ENCODE measurements at places on chromosomes 2 and 18. TPM values are rescaled to one million over a fixed set of nuclear protein-coding genes. Genes with fewer than 3 reads are reported as not detected.
A peak's percentile ranks its signal among the peaks of the same experiment; 100 is the strongest.

LIMS2 gene
- 169 TPM for total RNA-seq

GRCh38 chr2:32990556-32990955, 43.8 kb downstream of the LTBP1 start:
- H3K4me3 ChIP-seq = no peak overlapping the region
- no peaks in the 10 kb centered on the region for H3K4me1 ChIP-seq
- H3K27ac ChIP-seq = no peak overlapping the region
- no peaks in the 10 kb centered on the region for H3K27me3 ChIP-seq

GRCh38 chr2:84041506-84041905, 417.6 kb downstream of the SUCLG1 start:
- H3K4me3 ChIP-seq = no peak overlapping the region
- no peak for DNase-seq
- H3K4me1 ChIP-seq = no peaks in the 10 kb centered on the region

GRCh38 chr2:118300832-118301231, 212.6 kb downstream of the INSIG2 start:
- no peaks in the 10 kb centered on the region for H3K27me3 ChIP-seq
- no peaks in the 10 kb centered on the region for H3K4me1 ChIP-seq
- no peak for DNase-seq
- no peak overlapping the region for H3K4me3 ChIP-seq
- no peak overlapping the region for H3K27ac ChIP-seq

BUB1 gene
- 2.5 TPM for total RNA-seq

DNA sequence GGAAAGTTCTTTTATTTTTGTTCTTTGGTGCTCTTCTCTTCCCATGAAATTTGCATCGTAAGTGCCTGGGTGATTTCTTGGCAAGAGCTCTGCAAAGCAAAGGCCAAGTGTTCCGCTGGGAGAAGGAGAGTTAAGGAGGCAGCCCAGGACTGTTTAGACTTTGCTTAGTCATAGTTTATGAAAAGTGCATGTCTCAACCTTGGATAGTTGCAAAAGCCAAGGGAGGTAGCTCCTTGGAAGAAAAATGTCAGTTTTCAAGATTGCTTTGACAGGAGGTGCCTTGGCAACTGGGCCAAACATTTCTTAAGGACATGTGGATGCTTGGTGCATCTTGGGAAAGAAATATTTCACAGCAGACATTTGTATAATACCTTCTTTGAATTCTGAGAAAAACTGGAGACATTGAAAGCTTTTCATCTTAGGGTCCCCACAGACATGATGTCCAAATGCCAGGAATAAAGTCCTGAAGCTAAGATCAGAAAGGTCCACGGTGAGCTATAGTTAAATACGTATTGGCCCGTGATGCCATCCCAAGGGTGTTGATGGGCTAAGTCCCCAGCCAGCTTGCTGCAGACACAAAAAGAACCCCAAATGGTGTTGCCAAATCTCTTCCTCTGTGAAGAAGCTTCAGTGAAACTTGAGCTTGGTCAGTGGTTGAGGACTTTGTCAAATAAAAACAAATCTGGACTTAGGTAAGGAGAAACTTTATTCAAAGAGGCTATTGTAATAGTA, 96.3 kb upstream of the THUMPD2 start:
- DNase-seq = no peak
- H3K4me1 ChIP-seq = no peaks in the 10 kb centered on the region

NXPH2 gene
- total RNA-seq = not detected

- H3K36me3 ChIP-seq = no peaks in the 10 kb centered on the region
- no peak overlapping the region for H3K4me3 ChIP-seq
- H3K4me1 ChIP-seq = no peaks in the 10 kb centered on the region
- H3K27ac ChIP-seq = no peak overlapping the region
Observed at GRCh38 chr2:228575897-228576296, 394.4 kb upstream of the SPHKAP start.

GRCh38 chr2:138187221-138187620, 222.9 kb downstream of the HNMT start:
- no peaks in the 10 kb centered on the region for H3K27me3 ChIP-seq
- no peaks in the 10 kb centered on the region for H3K4me1 ChIP-seq
- DNase-seq = no peak
- H3K4me3 ChIP-seq = no peak overlapping the region
- H3K27ac ChIP-seq = no peak overlapping the region

- H3K4me1 ChIP-seq = no peaks in the 10 kb centered on the region
- no peak overlapping the region for H3K27ac ChIP-seq
- H3K27me3 ChIP-seq = no peaks in the 10 kb centered on the region
- no peaks in the 10 kb centered on the region for H3K36me3 ChIP-seq
- H3K4me3 ChIP-seq = no peak overlapping the region
Observed at GRCh38 chr18:78271790-78272189, 707.8 kb upstream of the SALL3 start.

DNER gene
- 0.64 TPM for total RNA-seq

- H3K27me3 ChIP-seq = no peaks in the 10 kb centered on the region
- H3K27ac ChIP-seq = no peak overlapping the region
- no peak for DNase-seq
- peaks cover 9% of the 10 kb centered on the region for H3K4me1 ChIP-seq
Observed at GRCh38 chr2:128363934-128364361, 45.3 kb upstream of the HS6ST1 start.

TMEM17 gene
- 4.7 TPM for total RNA-seq

- no peak for DNase-seq
- H3K4me1 ChIP-seq = no peaks in the 10 kb centered on the region
- H3K4me3 ChIP-seq = no peak overlapping the region
- H3K36me3 ChIP-seq = no peaks in the 10 kb centered on the region
Observed at GRCh38 chr2:34012715-34013302, 413.7 kb upstream of the FAM98A start.

- no peak for DNase-seq
- peaks cover 81% of the 10 kb centered on the region for H3K4me1 ChIP-seq
- no peak overlapping the region for H3K27ac ChIP-seq
- H3K36me3 ChIP-seq = no peaks in the 10 kb centered on the region
Observed at GRCh38 chr2:98473995-98474780, 29.5 kb downstream of the INPP4A start.

UGT1A6 gene
- 0.31 TPM for total RNA-seq

GRCh38 chr2:134468776-134469175, 214.9 kb downstream of the MGAT5 start:
- H3K4me1 ChIP-seq = no peaks in the 10 kb centered on the region
- no peaks in the 10 kb centered on the region for H3K36me3 ChIP-seq
- H3K27ac ChIP-seq = no peak overlapping the region
- peak; percentile 27 for DNase-seq

DNA sequence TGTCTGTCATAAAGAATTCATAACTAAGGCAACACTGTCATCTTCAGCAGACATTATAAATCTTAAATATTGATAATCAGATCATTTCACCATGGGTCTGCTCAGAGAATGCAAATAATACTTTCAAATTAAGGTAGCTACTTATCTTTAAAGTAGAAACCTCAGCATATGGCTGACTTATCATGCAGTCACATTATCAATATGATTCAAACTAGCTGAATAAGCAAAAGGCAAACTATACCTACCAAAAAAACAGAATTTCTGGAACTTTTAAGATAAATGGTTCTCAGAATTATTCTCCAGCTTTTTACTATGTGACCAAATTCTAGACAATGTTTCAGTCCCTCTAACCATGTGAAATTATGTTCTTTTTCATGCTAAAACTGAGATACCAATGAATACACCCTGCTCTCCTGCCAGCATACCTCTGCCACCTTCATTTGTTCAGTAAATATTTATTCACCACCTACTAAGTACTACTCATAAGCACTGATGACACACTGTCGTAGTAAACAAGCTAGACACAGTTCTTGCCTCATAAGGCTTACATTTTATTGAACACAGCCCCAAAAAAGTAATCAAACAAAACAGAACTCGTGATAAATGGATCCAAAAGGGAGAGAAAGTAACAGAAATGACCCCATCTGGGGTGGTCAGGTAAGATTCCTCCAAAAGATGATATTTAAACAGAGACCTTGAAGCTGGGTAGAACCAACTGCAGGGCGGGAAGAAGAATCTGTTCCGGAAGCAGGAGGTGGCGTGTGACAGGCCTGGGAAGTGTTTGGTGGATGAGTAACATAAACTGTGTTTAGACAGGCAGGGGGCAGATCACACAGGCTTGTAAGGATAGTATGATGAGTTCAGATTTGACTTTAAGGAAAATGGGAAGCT, 17.7 kb downstream of the SPIRE1 start:
- no peaks in the 10 kb centered on the region for H3K36me3 ChIP-seq
- no peaks in the 10 kb centered on the region for H3K27me3 ChIP-seq
- H3K4me3 ChIP-seq = no peak overlapping the region
- H3K4me1 ChIP-seq = peaks cover 3% of the 10 kb centered on the region

PDE1A gene
- total RNA-seq = 2.7 TPM

GRCh38 chr18:3059272-3059671, 46.3 kb upstream of the LPIN2 start:
- no peaks in the 10 kb centered on the region for H3K27me3 ChIP-seq
- no peaks in the 10 kb centered on the region for H3K36me3 ChIP-seq
- no peak for DNase-seq
- H3K27ac ChIP-seq = peak overlapping the region; percentile 77
- peaks cover 30% of the 10 kb centered on the region for H3K4me1 ChIP-seq

DNA sequence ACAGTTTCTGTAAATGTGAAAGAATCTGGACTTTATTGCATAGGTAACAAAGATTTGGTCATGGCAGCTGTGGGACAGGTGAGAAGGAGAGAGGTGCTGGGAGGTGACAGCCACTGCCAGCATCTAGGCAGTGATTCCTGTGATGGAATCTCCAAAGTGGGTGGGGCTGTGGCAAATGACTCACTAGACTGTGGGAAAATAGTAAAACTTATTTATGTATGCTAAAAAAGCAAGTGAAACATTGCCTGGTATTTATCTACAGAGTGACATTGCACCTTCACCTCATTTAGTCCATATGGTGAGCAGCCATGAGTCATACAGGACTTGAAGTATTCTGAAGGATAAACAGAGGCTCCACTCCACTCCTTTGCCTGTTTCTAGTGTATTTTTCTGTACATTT, 145.3 kb upstream of the MEX3C start:
- DNase-seq = no peak
- no peak overlapping the region for H3K27ac ChIP-seq
- no peaks in the 10 kb centered on the region for H3K27me3 ChIP-seq
- no peak overlapping the region for H3K4me3 ChIP-seq

DNA sequence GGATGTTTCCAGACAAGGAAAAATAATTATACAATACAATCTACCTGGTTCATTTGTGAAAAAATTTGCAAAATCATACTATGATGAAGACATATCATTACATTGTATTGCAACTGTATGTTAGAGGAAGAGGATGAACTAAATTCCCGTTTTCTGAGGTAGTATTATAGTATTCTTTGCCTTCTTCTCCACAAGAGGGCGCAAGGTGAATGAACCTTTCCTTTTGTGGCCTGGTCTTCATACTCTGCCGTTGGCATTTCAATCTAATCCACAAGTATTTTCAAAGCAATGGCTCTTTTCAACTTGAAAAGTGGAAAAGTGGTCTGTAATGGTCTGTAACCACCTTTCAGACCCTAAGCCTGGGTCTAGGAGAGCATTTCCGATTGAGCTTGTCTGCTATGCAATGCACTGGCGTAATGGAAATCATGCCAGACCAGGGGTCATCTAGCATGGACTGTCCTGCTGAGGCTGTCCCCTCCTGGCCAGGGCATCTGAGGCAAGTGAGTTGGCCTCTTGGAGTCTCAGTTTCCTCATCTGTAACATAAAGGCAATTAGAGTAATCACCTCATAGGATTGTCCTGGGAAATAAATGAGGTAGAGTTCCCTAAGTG, 30.8 kb upstream of the ZNF396 start:
- H3K27ac ChIP-seq = no peak overlapping the region
- H3K27me3 ChIP-seq = no peaks in the 10 kb centered on the region
- peak; percentile 50 for DNase-seq
- no peak overlapping the region for H3K4me3 ChIP-seq
- H3K4me1 ChIP-seq = no peaks in the 10 kb centered on the region

DNA sequence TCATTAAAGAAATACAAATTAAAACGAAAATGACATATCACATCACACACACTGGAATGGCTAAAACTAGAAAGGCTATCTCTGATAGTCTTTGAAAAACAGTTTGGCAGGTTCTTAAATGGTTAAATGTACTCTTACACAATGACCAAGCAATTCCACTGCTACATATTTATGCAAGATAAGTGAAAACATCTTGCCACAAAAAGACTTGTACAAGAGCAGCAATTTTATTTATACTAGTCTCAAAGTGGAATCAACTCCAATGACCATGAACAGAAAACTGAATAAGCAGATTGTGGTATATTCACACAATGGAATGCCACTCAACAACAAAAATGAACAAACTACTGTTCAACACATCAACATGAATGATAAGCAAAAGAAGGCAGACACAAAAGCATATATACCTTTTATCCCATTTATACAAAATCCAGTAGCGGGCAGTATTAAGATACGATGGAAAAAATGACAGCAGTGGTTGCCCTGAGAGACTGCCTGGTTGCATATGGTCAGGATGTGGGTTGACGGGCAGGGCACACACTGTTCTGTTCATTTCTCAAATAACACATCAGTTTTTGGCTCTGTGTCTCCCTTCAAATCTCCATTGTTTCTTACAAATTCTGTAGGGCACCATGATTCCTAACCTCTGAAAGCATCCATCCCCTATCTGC, 25.4 kb downstream of the SP100 start:
- no peaks in the 10 kb centered on the region for H3K27me3 ChIP-seq
- H3K27ac ChIP-seq = peak overlapping the region; percentile 63
- DNase-seq = no peak
- H3K36me3 ChIP-seq = peaks cover 3% of the 10 kb centered on the region

- no peak for DNase-seq
- H3K27me3 ChIP-seq = no peaks in the 10 kb centered on the region
- H3K36me3 ChIP-seq = no peaks in the 10 kb centered on the region
- peaks cover 12% of the 10 kb centered on the region for H3K4me1 ChIP-seq
- no peak overlapping the region for H3K4me3 ChIP-seq
Observed at GRCh38 chr2:159457589-159457988, 158.8 kb downstream of the BAZ2B start.

DNA sequence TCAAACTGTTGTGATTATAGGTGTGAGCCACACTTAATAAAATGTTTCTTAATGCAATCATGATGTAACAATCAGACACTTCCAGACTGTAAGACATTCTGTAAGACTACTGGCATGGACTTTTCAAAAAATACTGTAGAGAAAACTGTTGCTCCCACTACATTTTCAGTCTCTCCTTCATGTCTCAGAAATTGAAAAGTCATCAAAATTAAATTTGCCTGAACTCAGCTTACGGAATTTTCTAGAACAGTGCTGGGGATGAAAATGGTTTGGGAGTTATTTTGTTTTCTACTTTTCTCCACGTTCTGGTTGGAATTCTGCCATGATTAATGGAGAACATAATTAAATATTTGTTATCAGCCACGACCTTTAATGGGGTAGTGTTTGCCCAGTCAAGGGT, 26.8 kb upstream of the TACR1 start:
- H3K27me3 ChIP-seq = no peaks in the 10 kb centered on the region
- DNase-seq = no peak
- H3K27ac ChIP-seq = no peak overlapping the region
- no peaks in the 10 kb centered on the region for H3K36me3 ChIP-seq
- H3K4me3 ChIP-seq = no peak overlapping the region
